ENCODE measurements at places on chromosomes 6 and 20. TPM values are rescaled to one million over a fixed set of nuclear protein-coding genes. Genes with fewer than 3 reads are reported as not detected.

WRNIP1 gene
- 49.3 TPM for total RNA-seq

ADTRP gene
- total RNA-seq: 4.7 TPM

KLHDC3 gene
- 73.8 TPM for total RNA-seq

STX7 gene
- 21.1 TPM for total RNA-seq

CCDC170 gene
- total RNA-seq: not detected

HMGA1 gene
- total RNA-seq: 520 TPM

ARMC2 gene
- 3.3 TPM for total RNA-seq

GSTA3 gene
- total RNA-seq: not detected

RBPJL gene
- not detected for total RNA-seq

C20orf144 gene
- 0.26 TPM for total RNA-seq

GJA1 gene
- total RNA-seq: not detected

SLPI gene
- not detected for total RNA-seq

KHDC1L gene
- total RNA-seq: not detected

DEFB124 gene
- not detected for total RNA-seq

PLAGL1 gene
- 14.6 TPM for total RNA-seq

SMLR1 gene
- total RNA-seq: not detected

OR2J3 gene
- not detected for total RNA-seq

PGBD1 gene
- total RNA-seq: 1.8 TPM

GPX5 gene
- not detected for total RNA-seq

PI3 gene
- not detected for total RNA-seq

BEND6 gene
- not detected for total RNA-seq

TXNDC5 gene
- total RNA-seq: 111 TPM

ZBTB12 gene
- 4.6 TPM for total RNA-seq

JAG1 gene
- 1.1 TPM for total RNA-seq

PRSS16 gene
- total RNA-seq: not detected

MAP7 gene
- total RNA-seq: 1.1 TPM

PARD6B gene
- total RNA-seq: 6.0 TPM

EDN3 gene
- total RNA-seq: not detected

STK38 gene
- total RNA-seq: 21.5 TPM

CST4 gene
- total RNA-seq: not detected

C6orf141 gene
- not detected for total RNA-seq

ABCC10 gene
- total RNA-seq: 40.0 TPM

C6orf58 gene
- total RNA-seq: not detected

ENPP4 gene
- total RNA-seq: 6.0 TPM

ARHGAP40 gene
- total RNA-seq: not detected

MPC1 gene
- total RNA-seq: 17.1 TPM

NOX3 gene
- not detected for total RNA-seq

TBXT gene
- not detected for total RNA-seq

DLL1 gene
- 0.17 TPM for total RNA-seq

SOX18 gene
- total RNA-seq: 0.84 TPM
